ENCODE measurements at places on chromosomes 12 and 14. TPM values are rescaled to one million over a fixed set of nuclear protein-coding genes. Genes with fewer than 3 reads are reported as not detected.

DNAAF2 gene
- 13.1 TPM for polyA plus RNA-seq

GRIP1 gene
- 4.5 TPM for polyA plus RNA-seq

TBX5 gene
- not detected for polyA plus RNA-seq

SERPINA1 gene
- 0.08 TPM for polyA plus RNA-seq

TBC1D30 gene
- polyA plus RNA-seq: 2.8 TPM

LRRC10 gene
- not detected for polyA plus RNA-seq

TTC7B gene
- polyA plus RNA-seq: 23.7 TPM

CFAP73 gene
- 0.80 TPM for polyA plus RNA-seq

TMEM132C gene
- polyA plus RNA-seq: 0.23 TPM

TAS2R9 gene
- polyA plus RNA-seq: not detected

BEST3 gene
- 0.02 TPM for polyA plus RNA-seq

GPRC5D gene
- polyA plus RNA-seq: 0.45 TPM

RIPK3 gene
- 0.24 TPM for polyA plus RNA-seq

RECQL gene
- polyA plus RNA-seq: 6.6 TPM

GUCY2C gene
- polyA plus RNA-seq: 1.9 TPM

ABCB9 gene
- polyA plus RNA-seq: 3.8 TPM

PPP1R1A gene
- 6.1 TPM for polyA plus RNA-seq

CLEC2A gene
- 0.24 TPM for polyA plus RNA-seq

MYF6 gene
- 0.39 TPM for polyA plus RNA-seq

NPAS3 gene
- 0.14 TPM for polyA plus RNA-seq

PLCZ1 gene
- not detected for polyA plus RNA-seq

MED13L gene
- 15.9 TPM for polyA plus RNA-seq

C12orf42 gene
- 0.05 TPM for polyA plus RNA-seq

ANGEL1 gene
- 27.2 TPM for polyA plus RNA-seq

MIPOL1 gene
- 1.3 TPM for polyA plus RNA-seq

PXN gene
- 89.2 TPM for polyA plus RNA-seq

PPP2R3C gene
- 4.2 TPM for polyA plus RNA-seq

TMPRSS12 gene
- not detected for polyA plus RNA-seq

HAL gene
- 0.12 TPM for polyA plus RNA-seq
